ENCODE measurements at places on chromosomes 3 and 15.
A peak's percentile ranks its signal among the peaks of the same experiment; 100 is the strongest.

DNA sequence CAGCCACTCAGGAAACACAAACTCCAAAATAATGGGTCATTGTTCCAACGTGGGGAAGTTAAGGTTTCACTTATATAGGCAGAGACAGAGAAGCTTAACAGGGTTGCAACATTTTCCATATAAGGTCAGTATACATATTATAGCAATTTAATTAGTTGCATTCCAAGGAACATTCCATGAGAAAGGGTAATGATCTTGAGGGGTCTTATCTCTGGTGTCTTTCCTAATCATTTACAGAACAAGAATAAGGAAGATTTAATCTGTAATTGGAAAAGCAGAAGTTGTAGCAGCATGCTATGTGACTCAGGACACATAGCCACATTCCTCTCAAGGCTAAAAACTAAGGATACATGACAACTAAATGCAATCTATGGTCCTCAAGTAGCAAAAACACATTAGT is 4.9 kb downstream of the MNS1 start:
- no peak for DNase-seq

GRCh38 chr3:188683032-188683521 is 488.7 kb upstream of the TPRG1 start:
- no peak for DNase-seq

DNA sequence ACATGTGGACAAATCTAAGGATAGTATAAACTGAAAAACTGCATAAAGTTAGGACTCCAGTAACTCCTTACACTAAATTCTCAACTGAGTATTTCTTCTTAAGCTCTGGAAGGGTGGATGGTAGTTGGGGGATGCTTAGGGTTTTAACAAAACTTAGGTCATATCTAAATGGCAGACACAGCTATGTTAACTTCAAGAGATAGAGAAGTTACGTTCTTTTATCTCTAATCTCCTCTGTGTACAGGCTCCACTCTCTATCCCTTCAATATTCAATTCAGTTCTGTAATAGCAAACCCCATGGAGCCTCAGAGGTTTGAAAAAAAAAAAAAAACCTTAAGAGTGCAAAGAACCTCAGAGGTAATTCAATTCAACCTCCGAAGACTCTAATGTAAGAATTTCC is 3.1 kb downstream of the CMTM6 start:
- no peak for DNase-seq

- DNase-seq = no peak
Measured at GRCh38 chr3:32349184-32349583, 42.5 kb upstream of the CMTM7 start.

- peak; percentile 80 for DNase-seq
Measured at GRCh38 chr15:22257047-22258008, 177.0 kb downstream of the OR4M2 start.

- no peak for DNase-seq
Measured at GRCh38 chr3:60743631-60744164, 507.6 kb downstream of the FHIT start.

- no peak for DNase-seq
Measured at GRCh38 chr3:174002543-174002942, 605.0 kb downstream of the NLGN1 start.

DNA sequence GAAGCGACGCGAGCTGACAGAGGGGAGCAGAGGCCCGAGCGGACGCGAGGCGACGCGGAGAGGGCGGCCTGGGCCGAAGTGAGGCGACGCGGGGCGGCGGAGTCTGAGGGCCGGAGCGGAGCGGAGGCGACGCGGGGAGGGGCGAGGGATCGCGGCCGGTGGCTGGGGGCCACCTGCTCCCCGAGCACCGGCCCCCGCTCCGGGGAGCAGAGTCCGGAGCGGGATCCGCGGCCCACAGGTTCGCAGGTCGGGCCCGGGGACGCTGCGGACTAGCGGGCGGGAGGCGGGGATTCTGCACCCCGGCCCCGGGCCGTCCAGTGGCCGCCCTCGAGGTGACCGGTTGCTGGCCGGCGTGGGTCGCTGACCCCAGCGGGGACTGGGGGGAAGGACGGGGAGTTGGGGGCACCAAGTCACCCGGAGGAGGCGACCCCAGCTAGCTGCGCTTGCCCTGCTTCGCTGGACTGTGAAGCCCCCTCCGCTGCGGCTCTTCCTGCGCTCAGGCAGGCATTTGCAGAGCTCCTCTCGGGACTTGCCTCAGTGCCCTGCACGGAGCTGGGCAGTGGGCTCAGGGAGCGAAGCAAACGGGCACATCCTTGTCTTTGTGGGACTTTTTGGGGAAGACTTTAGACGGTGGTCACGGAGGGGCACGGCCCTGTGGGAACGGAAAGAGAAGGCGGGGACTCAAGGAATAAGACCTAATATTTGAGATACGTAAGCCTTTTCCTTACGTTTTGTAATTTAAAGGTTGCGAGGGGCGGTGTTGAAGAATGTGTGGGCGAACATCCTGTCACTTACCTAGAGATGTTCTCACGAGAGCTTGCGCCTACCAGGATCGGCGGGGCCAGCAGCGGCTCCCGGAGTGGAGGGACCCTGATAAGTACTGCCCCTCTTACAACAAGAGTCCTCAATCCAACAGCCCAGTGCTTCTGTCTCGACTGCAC is 566 bp downstream of the HMCES start:
- DNase-seq = peak; percentile 82

DNA sequence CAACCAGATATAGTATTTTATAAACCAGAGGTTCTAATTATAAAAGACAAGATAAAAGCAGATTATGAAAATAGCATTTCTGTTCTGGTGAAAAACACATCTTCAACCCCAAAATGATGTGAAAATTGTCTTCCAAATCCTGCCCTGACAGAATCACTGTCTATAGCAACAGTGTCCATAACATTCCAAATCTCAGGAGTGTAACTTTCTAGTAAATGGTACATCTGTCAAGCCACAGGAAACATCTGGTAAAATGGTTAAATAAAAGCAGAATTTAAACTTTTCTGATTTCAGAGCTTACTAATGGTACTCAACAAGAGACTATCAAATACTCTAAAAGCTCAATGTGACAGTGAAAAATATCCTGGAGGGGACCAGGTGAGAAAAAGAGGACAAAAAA is 60.5 kb downstream of the VGLL4 start:
- DNase-seq = no peak

DNA sequence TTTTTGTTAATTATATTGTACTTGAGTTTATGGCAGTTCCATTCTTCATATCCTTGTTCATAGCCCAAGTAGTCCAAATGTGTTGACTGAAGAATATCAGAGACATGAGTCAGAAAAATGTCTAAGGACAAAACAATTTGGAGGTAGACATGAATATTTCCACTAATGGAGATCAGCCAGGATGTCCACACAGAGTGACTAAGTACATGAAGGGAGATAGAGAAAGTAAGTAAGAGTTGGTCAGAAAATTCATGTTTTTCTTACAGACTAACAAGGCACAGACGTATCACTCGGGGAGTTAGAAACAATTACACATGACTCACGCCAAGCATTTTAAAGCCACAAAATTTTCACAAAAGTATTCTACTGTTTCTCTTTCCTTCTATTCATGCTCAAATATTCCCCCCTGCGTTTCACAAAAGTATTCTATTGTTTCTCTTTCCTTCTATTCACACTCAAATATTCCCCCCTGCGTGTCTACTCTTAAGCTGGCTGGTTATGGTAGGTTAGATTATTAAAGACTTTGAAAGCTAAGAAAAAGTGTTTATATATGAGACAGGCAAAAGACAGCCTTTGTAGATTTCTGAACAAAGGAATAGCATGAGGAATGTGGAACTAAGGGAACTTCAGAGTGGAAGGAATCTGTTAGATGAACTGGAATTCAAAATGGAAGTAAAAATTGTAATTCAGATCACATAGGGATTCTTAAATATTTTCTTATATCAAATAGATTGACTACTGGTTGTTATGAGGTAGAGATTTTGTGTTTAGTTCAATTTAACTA is 648.7 kb upstream of the CCDC54 start:
- no peak for DNase-seq

DNA sequence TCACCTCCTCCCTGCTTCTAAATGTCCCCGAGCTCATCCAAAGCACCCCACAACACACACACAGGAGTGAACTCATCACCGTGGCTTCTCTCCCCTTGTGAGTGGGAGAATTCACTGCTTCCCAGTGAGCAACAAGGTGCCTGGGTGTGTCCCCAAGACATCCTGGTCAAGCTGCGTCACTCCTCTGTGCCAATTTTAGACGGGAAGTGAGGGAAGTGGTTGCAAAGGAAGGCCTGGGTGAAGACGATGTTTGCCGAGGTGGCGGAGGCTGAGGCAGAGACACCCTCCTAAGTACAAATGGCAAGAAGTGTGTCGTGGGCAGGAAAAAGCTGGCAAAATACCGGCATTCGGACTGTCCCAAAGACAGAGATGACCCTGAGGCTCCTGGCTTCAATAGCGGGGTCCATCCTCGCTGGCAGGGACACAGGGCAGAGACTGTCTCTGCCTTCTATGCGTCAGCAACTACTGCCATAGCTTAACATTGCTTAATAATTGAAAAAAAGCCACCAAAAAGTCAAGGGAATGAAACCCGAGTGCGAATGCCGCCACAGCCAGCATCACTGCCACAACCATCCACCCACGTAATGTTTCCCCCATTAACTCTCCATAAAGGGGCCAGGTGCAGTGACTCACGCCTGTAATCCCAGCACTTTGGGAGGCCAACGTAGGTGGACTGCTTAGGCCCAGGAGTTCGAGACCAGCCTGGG is 72.8 kb downstream of the VGLL4 start:
- DNase-seq = no peak

DNA sequence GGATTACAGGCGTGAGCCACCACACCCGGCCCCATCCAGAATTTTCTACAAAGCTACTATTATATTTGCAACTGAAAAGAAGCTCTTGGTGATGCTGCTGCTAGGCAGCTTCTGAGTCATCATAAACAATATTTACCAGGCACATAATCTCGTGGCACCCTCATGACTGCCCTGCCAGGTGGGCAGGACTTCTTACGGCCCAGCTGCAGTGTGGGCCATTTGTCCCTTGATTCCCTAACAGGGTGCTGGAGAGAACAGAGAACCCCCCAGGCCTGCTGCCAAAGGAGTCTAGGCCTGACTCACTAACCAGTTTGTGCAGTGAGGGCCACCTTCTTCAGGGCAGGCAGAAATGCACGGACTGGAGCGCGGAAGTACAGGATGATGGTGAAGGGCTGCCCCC is 4.9 kb downstream of the EPB42 start:
- no peak for DNase-seq

DNA sequence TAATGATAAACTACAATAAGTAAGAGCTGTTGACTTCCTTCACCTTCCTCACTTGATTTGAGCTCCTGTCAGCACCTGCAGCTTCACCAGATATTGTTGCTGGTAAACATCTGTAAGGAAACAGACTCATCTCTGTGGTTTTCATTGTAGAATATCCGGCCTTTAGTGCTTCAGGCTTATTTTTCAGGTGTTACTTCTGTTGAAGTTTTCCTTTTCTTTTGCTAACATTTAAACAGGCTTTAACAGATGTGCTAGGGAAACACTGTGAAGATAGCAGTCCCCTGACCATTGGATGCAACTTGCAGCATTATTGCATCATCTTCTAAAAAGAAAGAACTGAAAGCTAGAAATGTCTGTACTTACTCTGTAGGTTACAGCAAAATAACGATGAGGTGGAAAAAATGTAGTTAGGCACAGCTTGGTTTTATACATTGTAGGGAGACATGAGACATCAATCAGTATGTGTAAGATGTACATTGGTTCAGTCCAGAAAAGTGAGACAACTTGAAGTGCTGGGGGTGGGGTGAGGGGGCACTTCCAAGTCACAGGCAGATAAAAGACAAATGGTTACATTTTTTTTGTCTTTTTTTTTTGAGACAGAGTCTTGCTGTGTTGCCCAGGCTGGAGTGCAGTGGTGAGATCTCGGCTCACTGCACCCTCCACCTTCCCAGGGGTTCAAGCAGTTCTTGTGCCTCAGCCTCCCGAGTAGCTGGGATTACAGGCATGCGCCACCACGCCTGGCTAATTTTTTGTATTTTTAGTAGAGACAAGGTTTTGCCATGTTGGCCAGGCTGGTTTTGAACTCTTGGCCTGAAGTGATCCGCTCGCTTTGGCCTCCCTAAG is 10.2 kb downstream of the EDEM1 start:
- DNase-seq = no peak

- no peak for DNase-seq
Measured at GRCh38 chr3:153552887-153553604, 391.0 kb downstream of the RAP2B start.

DNA sequence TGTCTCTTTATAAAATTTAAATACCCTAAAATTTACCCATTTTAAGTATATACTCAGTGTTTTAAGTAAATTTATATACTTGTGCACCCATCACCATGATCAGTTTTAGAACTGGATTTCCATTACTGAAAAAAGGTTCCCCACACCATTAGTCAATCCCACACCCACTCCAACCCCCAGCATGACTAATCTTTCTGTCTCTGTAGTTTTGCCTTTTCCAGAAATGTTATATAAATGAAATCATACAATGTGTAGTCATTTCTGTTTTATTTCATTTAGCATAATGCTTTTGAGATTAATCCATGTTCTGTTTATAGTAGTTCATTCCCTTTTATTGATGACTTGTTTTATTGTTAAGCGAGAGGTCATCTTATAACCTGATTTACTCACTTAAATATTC is 66.1 kb upstream of the LIMD1 start:
- no peak for DNase-seq

- peak; percentile 71 for DNase-seq
Measured at GRCh38 chr15:72751751-72752455, 31.7 kb downstream of the ADPGK start.
